Renal cortex interstitium (tissue), 15 donors: ENCODE measurements at places on chromosomes 4 and X. TPM values are rescaled to one million over a fixed set of nuclear protein-coding genes. Genes with fewer than 3 reads are reported as not detected.

DNA sequence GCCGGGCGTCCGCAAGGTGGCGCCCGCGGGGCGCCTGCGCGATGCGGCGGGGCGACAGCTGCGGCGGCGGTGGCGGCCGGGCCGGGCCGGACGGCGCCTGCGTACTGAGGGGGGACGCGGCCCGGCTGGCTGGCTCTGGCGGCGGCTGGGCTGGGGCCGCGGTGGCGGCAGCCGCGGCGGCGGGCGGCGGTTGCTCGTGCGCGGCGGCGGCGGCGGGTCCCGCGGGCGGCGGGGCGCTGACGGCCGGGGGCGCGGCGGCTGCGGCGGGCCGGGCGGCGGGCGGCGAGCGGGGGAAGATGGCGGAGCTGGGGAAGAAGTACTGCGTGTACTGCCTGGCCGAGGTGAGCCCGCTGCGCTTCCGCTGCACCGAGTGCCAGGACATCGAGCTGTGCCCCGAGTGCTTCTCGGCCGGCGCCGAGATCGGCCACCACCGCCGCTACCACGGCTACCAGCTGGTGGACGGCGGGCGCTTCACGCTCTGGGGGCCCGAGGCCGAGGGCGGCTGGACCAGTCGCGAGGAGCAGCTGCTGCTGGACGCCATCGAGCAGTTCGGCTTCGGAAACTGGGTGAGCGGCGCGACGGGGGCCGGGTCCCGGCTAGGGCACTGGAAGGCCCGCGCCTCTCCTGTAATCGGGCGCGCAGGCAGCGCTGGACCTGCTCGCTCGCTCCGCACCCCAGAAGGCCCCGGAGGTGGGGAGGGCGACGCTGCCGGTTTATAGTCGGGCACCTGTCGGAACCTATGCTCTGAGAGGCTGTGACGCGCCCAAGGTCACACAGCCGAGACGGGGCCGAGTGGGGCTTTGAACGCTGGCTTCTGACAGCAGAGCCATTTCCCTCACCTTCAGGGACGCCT is at the start of gene TADA2B:
TSS of gene TADA2B (plus strand) at position 89 of the 853 bp plus-strand sequence. CDS start at position 297, 208 bp downstream.
- no peak for DNase-seq

Gene ADGRG2
- 17.5 TPM for polyA plus RNA-seq

DNA sequence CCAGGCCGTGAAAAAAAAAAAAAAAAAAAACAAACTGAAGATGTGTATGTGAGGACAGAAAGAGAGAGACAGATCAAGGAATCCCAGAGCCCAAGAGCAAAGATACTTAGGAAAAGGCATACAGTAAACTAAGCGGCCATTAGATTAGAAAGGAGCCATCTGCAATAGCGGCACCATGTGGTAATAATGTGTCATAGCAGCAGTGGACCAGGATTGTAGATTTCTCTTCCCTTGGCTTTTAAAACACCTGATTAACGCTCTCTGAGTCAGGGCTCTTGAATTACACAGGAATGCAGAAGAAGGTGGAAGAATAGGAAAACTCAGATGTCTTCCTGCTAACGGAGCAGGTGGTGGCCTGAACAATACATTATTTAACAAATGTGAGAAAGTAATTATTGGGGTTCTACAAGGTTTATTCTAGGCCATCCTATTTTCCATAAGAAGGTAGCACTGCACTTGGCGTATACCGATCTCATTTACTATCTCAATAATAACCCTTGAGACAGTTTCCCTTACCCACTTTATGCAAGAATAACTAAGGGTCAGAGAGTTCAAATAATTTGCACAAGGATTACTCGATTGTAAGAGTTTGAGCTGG is 182.7 kb downstream of the KCNIP4 start:
- DNase-seq: no peak

GRCh38 chrX:11952176-11952720 is 186.0 kb upstream of the FRMPD4 start:
- DNase-seq: no peak
